DMS79 (cell line): ENCODE measurements at places on chromosomes 11 and 22.

DNA sequence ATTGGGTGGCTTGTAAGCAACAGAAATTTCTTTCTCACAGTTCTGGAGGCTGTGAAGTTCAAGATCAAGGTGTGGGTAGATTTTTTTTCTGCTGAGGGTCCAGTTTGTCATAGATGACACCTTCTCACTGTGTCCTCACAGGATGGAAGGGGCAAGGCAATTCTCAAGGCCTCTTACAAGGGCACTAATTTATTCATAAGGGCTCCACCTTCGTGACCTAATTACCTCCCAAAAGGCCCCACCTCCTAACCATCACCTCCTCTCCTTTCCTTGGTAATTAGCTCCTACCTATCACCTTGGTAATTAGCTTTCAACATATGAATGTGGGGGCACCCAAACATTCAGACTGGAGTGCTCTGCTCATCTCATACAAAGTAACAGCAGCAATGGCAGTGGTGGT lies 92.3 kb upstream of the CD44 start:
- DNase-seq: no peak

DNA sequence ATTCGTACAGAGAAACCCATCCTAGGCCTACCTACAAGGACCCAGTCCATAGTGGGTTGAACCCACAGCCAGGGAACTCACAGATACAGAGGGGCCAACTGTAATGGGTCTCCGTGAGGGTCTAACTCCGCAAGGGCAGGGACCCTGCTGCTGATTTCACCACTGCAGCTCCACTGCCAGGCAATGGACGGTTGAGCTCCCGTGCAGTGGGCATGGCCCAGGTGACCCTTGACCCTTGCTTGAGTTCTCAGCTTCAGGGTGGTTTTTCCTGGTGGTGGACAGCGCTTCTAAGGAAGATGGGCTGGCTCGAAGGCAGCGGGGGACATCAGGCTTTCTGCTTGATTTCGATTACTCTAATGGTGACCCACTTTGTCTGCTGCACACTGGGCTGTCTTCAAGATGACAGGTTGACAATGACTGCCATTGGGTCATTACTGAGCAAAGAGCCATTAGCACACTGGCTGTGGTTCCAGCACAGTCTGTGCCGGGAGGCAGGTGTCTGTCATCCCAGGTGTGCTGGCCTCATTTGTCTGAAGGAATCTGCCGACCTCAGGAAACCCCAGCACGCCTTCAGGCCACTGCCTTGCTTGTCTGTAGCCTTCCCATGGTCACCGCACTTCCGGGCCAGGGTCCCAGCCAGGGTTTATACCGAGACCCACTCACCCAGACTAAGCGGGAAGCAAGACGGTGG lies 3.7 kb upstream of the GAL start:
- DNase-seq: no peak

DNA sequence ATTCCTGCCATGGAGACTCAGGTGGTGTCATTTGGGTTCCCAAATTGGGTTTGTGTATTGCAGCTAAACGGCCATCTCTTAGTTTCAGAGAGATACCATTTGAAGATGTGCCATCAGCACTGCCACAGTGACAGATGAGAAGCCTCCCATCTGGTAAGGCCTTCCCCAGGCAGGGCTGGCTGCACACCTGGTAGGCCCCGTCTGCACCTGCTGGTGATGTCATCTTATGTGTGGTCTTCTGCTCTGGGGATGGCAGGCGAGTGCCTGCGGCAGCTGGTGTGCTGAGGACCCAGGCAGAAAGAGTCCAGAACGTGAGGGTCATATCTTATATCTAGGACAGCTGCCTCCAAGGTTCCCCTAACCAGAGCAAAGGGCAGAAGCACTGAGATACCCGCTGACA lies 100.6 kb downstream of the CSNK2A3 start:
- no peak for DNase-seq

DNA sequence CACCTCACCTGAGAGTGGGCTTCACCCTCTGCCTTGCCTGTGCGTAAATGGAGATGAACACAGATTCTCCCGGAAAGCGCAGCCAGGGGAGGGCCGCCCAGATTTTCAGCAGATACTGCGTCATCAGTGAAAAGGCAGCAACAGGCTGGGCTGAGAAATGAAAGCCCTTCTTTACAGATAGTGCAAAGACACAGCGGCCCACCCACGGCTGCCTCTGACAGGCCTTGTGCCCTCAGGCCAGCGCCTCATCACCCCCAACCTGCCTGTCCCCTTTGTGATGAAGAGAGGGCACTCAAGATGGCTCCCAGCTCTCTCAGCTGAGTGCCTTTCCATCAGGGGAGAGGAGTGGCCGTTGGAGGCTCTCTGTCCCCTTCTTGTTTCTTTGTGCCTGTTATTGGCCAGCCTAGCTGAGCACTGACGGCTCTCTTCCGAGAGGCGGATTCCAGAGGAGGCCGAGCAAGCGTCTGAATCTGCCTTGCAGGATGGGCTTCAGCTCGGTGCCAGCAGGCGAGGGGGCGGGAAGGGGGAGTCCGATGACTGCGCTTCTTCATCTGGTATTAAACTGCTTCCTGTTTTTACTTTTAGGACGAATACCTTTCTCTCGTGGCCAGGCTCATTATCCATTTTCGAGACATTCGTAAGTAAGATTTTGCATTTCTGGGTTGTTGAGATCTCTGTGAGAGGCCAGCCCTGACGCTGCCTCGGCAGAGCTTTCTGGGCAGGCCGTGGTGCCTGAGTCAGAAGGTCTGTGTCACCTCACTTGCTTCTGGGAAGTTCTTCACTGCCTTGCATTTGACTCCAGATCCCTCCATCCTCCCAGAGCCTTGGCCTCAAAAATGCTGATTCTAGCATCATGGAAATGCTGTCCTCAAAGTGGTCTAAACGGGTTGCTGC lies 43.7 kb downstream of the MED15 start:
- DNase-seq: no peak

DNA sequence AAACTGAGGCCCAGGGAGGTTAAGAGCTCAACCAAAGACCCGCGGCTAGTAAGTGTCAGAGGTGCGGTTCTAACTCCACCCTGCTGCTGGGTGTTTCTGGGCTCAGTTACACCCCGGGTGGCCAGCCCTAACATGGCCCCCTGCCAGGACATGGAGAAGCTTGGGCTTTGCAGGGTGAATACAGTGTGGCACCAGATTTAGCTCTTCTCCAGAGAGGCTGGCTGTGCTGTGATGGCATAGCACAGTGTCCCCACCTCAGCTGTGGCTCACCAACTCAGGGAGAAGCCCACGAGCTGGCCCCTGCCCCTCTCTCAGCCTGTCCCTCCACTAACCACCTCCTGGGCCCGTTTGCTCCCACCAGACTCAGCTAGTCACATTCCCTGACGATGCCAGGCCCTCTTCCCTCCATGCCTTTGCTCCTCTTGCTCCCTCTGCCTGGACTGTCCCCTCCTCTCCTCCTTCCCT lies 7.0 kb downstream of the UCP3 start:
- DNase-seq: no peak

DNA sequence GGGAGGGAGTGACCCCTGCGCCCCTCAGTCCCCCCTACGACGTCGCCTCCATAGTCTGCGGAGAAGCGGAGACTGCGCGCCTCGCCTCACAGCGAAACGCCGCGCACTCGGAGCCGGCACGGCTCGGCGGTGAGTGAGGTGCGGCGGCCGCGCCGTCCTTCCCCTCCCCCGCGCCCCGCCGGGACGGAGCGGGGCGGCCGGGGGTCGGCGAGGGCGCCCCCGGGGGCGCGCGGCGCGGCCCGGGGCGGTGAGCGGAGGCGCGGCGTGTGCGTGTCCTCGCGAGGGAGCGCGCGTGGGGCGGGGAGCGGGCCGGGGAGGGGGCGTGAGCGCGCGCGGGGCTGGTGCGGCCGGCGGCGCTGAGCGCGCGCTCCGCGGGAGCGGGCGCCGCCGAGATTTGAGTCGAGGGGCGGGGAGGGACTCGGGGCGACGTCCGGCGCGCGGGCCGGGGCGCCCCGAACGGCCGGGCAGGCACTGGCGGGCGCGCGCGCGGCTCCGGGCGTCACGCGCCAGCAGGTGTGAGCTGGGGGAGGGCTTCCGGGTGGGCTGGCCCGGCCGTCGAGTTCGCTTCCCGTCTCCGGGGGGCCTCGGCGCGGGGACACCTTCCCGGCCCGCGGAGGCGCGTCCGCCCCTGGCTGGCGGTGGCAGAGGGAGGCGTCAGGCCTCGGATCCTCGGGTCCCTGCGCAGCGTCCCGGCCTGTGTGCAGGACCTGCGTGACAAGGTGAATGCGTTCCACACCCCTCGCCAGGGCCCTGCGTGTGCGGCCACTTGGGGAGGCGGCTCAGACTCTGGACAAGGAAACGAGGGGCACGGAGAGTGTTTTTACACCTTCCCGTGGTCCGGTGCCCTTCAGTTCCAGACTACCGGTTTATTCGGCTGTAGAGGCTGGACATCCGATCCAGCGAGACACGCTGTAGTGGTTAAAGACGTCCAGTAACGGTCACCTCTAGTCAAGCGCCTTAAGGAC lies 50.4 kb downstream of the FAM83F start:
- no peak for DNase-seq

DNA sequence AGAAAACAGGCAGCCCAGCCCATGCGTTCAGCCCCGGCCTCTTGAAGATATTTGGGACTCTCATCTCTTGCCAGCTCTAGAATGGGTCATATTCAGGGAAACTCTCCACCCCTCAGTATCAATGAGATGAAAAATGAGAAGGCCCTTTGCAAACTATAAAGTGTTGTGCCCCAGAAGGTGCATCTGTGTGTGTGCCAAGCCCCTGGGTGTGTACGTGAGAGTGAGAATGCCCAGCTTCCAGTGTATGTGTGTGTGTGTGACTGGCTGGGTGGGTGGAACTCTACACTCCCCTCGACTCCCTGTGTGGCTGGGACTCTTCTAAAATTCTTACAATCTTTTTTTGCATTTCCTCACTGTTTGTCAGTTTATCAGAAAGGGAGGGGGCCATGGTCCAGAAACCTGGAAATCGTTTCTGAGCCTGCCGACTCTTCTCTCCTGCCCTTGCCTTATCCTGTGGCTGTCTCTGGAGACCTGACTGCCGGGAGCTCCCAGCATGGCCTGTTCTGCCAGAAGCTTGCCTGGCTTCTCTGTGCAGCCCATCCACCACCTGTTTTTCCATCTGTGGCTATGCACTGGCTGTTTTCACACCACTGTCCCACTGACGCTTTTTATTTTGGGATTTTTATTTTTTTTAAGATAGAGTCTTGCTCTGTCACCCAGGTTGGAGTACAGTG lies 1.2 kb downstream of the P2RY6 start:
- no peak for DNase-seq

DNA sequence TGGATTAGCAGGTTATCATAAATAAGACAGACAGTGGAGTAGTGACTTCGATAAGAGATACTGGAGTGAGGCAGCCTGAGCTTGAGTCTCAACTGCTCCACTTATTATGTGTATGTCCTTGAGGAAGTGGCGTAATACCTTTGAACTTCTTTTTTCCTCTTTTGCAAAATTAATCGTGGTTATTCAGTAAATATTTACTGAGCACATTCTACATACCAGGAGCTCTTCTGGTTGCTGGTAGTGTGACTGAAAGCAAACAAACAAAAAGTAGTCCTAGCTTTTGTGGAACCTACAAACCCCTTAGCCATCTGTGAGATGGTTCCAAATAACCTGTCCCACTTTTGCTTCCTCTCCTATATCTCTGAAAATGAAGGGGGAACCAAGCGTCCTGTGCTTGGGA lies 125.6 kb upstream of the ASPHD2 start:
- DNase-seq: no peak

DNA sequence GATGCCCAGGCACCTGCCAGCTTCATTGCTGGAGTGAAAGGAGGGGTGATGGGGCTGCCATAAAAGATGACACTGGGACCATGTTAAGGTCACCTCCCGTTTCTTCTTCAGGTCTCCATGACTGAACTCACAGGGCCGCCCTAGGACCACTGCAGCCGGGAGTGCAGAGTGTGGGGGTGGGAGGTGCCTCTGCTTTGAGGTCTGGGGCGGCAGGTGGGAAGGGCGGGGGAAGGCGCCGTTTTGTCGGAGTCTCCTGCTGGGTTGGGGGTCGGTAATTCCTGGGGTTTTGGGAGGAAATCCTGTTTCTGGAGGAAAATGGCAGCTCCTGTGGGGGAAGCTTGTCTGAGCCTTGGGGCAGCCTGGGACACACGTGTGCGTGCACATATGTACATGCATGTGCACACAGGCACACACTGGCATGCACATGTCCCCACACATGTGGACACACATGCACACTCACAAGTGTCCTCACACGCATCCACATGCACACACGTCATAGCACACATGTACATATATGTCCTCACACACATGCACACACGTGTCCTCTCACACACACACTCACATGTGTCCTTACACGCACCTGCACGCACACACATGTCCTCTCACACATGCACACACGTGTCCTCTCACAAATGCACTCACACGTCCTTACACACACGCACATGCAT lies 990.9 kb downstream of the BRD1 start:
- DNase-seq: no peak

- DNase-seq: no peak
Observed at GRCh38 chr11:7581021-7581590, 67.3 kb downstream of the PPFIBP2 start.

DNA sequence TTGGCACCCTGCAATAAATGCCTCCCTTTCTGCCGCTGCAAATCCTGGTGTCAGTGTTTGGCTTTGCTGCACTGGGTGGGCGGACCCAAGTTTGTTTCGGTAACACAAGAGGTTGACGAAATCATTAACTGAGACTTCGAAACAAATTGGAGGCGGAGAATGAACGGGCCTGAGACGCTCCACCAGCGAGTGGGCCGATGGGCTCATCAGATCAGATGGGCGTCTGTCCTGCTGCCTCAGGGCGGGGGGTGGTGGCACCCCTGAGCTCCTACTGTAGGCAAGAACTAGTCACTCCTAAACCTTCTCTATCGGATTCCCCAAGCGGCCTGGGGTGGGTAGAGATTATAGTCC lies 918 bp upstream of the CAPN5 start:
- DNase-seq: no peak

- no peak for DNase-seq
Observed at GRCh38 chr22:37519268-37520195, at the start of gene CARD10. CARD10 (minus strand) TSS chr22:37519415; CDS start chr22:37519200, 215 bp downstream.

DNA sequence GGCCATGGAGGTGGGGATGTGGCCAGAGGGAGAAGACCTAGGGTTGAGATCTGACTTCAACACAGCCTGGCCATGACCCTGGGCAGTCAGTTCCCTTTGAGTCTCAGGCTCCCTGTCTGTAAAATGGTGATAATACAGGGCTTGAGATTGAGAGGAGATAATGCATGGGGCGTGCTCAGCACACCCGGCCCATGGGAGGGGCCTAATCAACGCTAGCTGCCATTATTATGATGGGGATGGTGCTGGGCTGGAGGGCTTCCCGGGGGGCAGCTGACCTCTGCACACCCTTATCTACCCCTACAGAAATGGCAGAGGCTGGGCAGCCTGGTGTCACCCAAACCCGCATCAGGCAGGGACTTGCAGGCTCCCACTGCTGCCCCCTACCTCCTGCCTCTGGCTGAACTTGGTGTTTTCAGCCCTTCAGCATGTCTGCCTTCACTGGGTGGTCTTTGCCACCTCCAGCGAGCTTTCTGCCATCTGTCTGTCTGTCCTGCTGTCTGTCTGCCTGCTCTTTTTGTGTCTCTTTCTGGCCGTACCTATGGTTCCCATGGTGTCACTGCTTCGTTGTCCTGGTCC lies 84.5 kb downstream of the CACNA1I start:
- no peak for DNase-seq

DNA sequence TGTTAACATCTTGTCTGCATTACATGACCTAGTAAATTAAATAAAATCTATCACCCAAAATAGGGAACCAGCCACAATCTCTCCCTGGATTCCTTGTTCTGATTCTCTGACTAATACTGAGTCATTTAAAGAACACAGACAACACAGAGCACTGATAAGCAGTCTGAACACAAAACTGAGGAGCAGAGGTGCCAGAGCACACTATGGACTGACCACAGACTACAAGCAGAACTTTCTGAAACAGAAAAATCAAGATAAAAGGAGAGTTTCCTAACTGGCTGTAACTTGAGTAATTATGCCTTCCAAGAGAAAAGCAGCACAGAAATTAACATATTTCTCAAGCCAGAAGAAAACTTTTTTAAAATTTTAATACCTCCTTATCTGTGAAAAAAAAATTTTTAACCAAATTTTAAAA lies 128.8 kb downstream of the SGSM3 start:
- no peak for DNase-seq
